ENCODE measurements at places on chromosomes 5 and 9. TPM values are rescaled to one million over a fixed set of nuclear protein-coding genes. Genes with fewer than 3 reads are reported as not detected.
A peak's percentile ranks its signal among the peaks of the same experiment; 100 is the strongest.

Gene CDKN2A
- total RNA-seq: 0.67 TPM

Gene MLANA
- total RNA-seq: not detected

GRCh38 chr9:17135295-17136160 lies 688 bp downstream of the CNTLN start:
- peak; percentile 59 for DNase-seq

GRCh38 chr5:127685662-127686061 lies 17.5 kb upstream of the CCDC192 start:
- DNase-seq: no peak

GRCh38 chr9:108860764-108861163 lies 1.3 kb upstream of the ACTL7A start:
- no peak for DNase-seq

GRCh38 chr9:78144008-78144381 lies 91.9 kb upstream of the CEP78 start:
- no peak for DNase-seq

DNA sequence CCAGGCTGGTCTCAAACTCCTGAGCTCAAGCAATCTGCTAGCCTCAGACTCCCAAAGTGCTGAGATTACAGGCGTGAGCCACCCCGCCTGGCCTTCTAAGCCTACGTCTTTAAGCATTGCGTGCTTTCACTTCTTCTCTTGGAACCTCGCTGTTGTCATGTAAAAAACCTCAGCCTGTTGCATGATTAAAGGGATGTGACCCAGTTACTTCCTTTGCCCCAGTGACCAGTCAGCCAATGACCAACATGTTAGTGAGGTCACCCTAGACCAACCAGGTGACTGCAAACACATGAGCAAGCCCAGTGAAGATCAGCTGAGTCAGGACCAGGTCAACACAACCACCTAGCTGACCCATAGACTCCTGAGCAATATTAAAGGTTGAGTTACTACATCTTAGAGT lies 10.5 kb downstream of the KIF4B start:
- DNase-seq: no peak
